ENCODE measurements at places on chromosomes 13 and 19.

GRCh38 chr19:15138427-15138826, 31.2 kb downstream of the SYDE1 start:
- no peak for DNase-seq

DNA sequence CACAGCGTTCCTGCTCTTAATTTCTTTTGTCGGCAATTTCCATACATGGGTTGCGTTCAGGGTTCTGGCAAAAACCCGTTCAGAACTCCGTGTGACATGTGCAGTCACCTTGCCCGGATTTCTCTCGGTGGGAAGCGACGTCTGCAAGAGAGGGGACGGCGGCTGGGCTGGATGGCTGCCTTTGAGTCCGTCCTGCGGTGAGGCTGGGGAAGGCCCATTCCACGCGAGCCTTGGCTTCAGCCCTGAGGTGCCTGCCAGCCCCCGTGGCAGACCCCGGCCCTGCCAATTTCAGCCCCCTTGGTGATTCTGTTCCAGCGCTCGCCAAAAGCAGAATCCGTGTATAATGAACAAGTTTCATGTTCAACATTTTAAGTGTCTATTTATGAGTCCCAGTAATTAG, 72.6 kb upstream of the TSHZ3 start:
- no peak for DNase-seq

DNA sequence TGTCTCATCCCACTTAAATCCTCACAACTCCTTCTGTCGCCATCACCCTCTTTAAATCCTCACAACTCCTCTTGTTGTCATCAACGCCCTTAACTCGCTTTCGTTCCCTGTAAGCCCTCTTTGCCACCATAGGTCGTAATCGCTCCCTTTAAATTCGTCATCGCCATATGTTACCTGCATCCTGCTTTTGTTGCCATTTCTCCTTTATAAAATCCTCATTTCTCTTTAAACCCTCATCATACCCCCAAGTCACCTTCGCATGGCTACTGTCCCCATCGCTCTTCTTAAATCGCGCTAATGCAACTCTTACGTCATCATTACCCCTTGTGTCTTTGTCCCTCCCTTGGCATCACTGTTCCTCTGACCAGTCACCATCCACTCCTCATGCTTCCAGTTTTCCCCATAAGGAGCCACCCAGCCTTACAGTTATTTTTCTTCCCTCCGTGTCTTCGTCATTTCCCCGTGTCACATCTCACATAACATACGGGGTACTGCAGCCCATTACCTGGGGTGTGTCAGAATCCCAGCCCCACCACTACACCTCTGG, 539 bp downstream of the PLD3 start:
- DNase-seq = no peak

GRCh38 chr13:94549232-94550061, 46.5 kb downstream of the TGDS start:
- peak; percentile 87 for DNase-seq

DNA sequence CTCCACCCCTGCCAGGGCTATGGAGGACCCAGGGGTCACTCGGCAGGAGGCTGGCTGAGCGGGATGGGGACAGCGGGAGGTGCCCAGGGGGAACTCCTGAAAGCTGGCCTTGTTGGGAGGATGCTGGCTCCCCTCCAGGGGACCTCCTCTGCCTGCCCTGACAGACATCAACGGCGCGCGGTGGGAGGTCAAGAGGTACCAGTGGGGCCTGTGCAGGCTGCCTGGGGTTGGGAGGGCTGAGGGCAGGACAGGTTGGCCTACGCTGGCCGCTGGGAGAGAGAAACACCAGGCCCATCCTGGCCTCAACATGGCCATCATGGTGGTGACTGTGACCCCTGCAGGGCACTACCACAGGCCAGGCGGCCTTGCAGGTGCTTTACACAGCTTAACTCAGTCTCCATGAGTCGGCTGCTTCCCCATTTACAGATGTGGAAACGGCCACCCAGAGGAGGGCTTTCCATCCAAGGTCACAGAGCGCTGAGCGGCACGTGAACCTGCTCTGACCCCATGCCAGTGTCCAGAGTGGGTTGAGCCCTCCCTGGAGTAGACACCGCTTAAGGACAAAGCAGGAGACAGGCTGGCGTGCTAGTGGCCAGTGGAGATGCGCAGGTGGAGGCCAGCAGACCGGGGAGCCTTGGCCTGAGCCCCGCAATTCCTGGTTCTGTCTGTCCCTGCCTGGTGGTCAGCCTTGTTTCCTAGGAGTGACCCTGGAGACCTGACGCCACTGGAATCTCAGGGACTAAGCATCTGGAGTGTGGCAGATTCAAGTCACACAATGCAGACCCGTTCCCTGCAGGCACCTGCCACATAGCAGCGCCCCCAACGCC, 27.6 kb downstream of the CEBPG start:
- DNase-seq = no peak

GRCh38 chr19:18775586-18776287, 15.4 kb downstream of the COMP start:
- no peak for DNase-seq

DNA sequence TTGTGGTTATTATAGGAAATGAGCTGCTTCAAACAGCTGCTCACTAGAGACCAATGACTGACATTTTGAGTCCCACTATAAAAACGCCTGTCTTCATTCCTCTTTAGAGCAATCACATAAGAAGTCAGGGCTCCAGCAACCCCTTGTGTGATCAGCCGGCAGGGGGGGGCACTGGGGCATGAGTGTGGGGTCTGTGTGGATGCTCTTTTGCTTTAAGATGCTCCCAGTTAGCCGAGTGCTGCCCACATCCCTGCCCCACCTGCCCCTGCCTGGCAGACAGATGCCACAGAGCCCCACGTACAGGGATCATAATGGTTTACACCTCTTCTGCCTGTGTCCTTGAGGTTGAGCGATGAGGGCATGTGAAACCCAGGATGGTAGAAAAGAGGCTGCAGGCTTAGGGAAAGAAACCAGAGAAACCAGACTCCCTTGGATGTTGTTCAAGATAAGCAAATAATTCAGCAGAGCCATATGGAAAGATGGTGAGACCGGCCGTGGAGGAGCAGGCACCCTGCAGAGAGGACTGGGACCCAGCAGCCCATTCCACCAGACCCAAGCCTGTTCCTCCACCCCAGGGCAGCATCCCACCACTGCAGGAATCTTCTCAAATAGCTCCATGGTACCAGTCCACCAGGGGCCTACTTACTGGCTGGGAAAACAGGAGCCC, 55.4 kb downstream of the CHST8 start:
- no peak for DNase-seq

DNA sequence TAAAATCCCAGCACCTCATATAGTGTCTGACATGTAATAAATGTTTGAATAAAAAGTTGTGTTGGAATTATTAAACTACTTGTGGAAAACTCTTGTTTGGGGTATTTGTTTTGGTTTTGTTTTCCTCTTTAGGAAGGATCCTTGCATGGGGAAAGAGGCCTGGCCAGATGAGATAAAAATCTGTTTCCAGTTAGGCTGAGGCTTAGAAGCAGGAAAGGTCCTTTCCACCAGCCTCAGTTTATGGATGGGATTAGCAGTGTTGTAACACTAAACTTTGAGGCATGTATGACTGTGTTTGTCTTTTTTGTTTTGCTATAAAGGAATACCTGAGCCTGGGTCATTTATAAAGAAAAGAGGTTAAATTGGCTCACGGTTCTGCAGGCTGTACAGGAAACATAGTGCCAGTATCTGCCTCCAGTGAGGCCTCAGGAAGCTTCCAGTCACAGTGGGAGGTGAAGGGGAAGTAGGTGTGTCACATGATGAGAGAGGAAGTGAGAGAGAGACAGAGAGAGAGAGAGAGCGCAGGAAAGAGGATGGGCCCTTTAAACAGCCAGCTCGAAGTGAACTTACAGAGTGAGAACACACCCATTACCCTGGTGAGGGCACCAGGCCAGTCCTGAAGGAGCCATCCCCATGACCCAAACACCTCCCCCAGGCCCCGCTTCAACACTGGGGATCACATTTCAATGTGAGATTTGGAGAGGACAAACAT, 21.6 kb downstream of the SPATA13 start:
- DNase-seq = no peak

DNA sequence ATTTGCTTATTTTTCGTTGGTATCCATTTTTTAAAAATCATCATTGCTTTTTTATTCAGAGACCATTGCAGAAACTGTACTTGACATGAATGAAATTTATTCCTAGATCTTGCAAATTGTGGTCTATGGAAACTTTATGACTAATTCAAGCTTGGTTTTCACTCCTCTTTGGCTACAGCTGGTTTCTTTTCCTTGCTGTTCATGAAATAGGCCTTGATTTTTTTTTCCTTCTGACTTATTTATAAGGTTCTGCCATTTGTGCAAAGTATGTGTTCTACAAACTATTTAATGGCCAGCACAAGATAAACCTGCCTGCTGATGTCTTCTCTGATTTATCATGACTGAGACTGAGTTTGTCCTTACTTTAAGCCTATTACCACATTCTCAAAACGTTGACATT, 764.0 kb upstream of the SLITRK5 start:
- no peak for DNase-seq

DNA sequence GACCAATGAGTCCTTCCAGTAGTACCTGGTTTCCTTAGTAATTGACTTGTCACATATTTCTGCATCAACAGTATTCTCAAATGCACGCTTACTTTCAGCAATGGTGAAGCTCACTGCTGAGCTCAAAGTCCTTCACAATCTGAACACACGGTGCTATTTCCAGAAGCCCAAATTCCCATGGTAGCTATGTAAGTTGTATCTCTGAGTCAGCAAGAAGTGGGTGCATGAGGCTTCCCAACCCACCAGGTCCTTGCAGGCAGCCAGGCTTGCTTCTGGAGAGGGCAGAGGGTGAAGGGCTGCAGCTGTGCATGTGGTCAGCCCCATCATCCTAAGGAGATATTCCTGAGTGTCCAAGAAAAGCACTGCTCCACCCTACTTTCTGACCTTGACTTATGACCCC, 25.7 kb downstream of the COL4A2 start:
- no peak for DNase-seq

- no peak for DNase-seq
These were observed 538.4 kb upstream of the PCDH20 start for GRCh38 chr13:61954092-61954491.

DNA sequence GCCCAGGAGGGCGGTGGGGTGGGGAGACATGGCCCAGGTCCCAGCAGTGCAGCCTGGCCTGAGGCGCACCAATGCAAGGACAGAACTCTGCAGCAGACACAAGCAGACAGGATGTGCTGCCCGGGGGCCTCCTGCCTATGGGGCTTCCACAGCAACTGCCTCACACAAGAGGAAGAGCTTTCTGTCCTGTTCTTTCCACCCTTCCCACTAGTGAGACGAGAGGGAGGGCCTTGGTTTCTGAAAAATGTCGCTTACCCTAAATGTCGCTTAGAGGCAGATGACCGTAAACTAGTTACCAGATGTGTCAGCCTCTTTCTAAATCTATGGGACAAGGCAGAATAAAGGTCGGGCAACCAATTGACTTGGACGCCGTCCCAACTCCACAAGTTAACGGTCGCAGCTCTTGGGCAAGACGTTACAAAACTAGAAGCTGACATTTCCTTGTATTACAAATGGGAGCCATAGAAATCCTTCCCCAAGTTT, at the start of gene LAIR1:
TSS of gene LAIR1 (minus strand) at position 157 of the 483 bp plus-strand sequence. CDS start at position 30, 127 bp downstream.
- DNase-seq = no peak

DNA sequence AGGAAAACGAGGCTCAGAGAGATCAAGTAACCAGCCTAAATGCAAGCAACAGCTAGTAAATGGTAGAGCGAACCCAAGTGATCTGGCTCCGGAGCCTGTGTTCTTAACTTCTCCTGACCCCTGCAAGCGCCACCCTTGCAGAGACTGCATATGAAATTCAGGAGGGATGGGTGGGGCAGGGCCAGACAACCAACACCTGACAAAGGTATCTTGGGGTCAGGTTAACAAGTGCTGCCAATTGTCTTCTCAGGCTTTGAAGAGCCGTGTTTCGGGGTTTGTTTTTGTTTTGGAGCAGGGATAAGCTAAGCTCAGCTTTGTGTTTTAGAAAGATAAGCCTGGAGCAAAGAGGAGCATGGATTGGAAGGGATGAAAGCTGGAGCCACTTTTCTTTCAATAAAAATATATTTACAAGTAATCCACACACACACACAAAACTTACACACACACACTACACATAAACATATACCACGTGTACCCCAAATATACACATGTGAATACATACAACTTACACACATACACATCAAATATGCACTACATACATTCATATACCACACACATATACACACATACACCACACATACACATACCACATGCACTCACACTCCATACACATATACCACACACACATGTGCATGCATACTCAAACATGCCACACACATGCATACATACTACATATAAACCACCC, 722.0 kb downstream of the DIAPH3 start:
- DNase-seq = no peak

- DNase-seq = no peak
These were observed 10.6 kb downstream of the CSNK1A1L start for GRCh38 chr13:37094840-37095239.

GRCh38 chr13:102555914-102556553, 40.8 kb upstream of the TPP2 start:
- no peak for DNase-seq

- no peak for DNase-seq
These were observed 102.6 kb upstream of the SERP2 start for GRCh38 chr13:44271031-44271455.

- no peak for DNase-seq
These were observed 5.5 kb downstream of the MAB21L1 start for GRCh38 chr13:35470671-35471661.

DNA sequence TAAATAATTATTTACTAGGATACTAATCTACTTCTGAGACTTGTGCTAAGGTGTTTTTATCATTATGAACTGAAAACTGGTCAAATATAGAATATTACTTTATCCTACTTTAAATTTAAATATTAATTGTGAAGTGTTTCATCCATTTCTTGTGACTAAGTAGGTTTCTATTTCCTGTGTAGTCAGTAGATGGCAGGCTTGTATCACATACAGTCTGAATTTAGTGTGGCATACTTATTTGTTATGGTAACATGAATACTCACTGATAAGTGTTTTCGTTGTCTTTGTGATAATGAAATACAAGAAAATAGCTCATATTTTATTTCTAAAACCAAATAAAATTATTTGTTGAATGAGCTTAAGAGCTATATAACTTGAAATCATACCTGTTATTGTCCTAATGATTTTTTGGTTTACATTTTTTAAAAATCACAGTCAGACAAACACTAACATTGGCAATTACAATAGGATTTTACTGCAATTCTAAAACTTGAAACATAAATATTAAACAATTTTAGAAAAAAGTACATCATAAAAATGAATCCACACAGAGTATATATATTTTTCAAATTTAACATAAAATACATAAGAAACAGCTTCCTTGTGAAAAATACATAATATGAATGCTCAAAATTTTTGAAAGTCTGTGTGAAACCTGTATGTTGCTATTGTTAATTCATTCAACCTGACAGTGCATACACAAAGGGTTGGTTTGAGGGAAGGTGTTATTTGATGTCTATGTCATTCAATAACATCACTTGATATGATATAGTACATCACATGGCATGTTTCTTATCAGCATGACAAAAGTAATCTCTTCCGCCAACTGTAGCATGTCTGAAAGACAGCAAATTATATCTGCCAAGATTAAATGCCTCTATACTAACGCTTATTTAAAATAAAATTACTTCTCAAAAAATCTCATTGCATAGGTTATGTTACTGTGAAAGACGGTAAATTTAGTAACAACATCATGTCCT, 904.8 kb upstream of the PCDH20 start:
- DNase-seq = no peak

- DNase-seq = no peak
These were observed 668 bp upstream of the SBK3 start for GRCh38 chr19:55546011-55546410.

All from NK-92 treated with Interleukin-12 subunit alpha and Interleukin-12 subunit beta, amount 100 ng/mL, for 24 hours (cell line).